Left renal cortex interstitium (tissue), 4 donors: ENCODE measurements at places on chromosomes 12 and 14. TPM values are rescaled to one million over a fixed set of nuclear protein-coding genes. Genes with fewer than 3 reads are reported as not detected.

The SRRM4 gene
- polyA plus RNA-seq = 0.16 TPM

The FZD10 gene
- 3.0 TPM for polyA plus RNA-seq

The OAS1 gene
- polyA plus RNA-seq = 9.7 TPM

The RIMBP2 gene
- polyA plus RNA-seq = 12.7 TPM

The SAMD4A gene
- polyA plus RNA-seq = 11.3 TPM

The DACT1 gene
- 39.4 TPM for polyA plus RNA-seq

The ERP27 gene
- polyA plus RNA-seq = 26.6 TPM

DNA sequence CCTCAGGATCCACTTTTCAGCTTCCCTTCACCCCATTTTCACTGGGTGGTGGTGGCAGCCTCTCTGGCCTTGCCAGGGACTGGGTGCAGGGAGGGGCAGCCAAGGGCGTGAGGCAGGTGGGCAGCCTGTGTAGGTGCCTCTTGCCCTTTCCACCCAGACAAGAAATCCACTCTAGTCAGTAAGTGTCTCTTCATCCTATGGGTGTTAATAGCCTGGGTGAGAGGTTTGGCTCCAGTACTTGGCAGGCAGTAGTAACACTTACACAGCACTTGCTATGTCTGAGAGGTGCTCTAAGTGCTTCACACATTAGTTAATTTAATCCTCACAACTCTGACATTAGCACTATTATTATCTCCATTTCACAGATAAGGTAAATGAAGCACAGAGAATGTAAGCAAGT lies 171.9 kb downstream of the EMP1 start:
- no peak for DNase-seq

DNA sequence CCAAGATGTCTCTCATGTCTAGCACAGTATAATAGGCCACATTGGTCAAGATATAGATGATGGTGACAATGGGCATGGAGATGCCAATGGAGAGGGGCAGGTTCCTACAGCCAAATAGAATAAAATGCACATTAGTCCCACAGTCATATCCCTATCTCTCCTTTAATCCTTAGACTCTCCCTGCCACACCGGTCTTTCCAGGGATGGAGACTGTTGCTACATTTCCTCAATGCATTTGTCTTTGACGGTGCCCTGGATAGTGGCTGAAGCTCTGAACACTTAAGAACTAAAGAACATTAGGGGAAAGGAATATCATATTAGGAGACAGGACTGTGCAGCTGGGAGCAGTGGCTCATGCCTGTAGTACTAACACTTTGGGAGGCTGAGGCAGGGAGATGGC lies 9.7 kb downstream of the OXA1L start:
- DNase-seq = no peak

GRCh38 chr14:63050694-63051093 lies 5.4 kb upstream of the KCNH5 start:
- DNase-seq = no peak

GRCh38 chr14:31937730-31938346 lies 139.3 kb upstream of the ARHGAP5 start:
- no peak for DNase-seq

GRCh38 chr12:122437656-122438121 lies 15.2 kb upstream of the CLIP1 start:
- no peak for DNase-seq

- DNase-seq = no peak
These were observed 498.5 kb downstream of the NELL2 start for GRCh38 chr12:44377443-44378187.

DNA sequence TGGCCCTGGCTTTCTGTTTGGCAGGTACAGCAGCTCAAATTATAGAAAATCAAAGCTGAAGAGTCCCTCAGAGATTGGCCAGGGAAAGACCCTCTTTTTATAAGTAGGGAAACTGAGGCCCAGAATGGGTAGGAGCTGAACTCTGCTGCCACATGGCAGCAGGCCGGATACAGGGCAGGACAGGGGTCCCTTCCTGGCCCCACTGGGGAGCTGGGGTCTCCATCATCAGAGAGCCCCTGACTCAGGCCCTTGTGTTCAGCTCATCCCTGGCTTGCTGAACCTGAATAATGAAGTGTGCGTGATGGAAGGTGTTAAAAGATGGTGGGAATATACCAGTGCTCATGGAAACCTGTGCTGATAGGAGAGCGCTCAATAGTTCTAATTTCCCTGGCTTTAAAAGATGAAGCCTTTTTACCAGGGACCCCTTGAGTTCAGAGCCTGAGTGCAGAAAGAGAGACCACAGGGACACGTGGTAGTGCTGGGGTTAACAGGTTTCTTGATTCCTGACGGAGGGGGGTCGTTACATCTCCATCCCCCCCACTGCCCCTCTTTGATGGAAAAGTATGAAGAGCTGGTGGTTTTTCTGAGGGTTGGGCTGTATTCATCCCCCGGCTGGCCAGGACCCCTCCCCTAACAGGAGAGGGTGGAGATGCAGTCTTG lies 4.4 kb downstream of the DLK1 start:
- no peak for DNase-seq

DNA sequence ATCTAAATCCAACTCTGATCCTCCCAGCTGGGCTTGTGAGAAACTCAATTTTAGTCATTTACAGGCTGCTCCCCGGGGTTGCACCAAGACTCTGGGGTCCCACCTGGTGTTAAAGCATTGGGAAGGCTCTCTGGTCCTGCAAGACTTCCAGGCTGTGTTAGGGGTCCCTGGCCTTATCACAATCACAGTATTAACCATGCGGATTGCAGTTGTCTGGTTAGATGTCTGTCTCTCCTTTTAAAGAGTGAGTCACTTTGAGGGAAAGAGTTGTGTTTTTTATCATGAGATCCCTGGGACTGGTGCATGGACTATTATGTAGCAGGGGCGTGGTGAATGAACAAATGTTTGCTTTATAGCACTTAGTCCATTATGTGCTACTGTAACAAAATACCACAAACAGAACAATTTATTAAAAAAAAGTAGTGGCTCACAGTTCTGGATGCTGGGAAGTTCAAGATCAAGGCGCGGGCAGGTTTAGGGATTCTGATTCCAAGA lies 531.4 kb downstream of the FUT8 start:
- DNase-seq = no peak

GRCh38 chr12:78795934-78796445 lies 68.6 kb upstream of the SYT1 start:
- no peak for DNase-seq

- DNase-seq = no peak
These were observed 213.3 kb upstream of the TMTC1 start for GRCh38 chr12:29996993-29997392.
